ENCODE measurements at places on chromosomes 16 and 17.

GRCh38 chr16:54455030-54455725 is 168.6 kb upstream of the IRX3 start:
- DNase-seq, result no peak

GRCh38 chr16:16004314-16004749 is 54.9 kb downstream of the ABCC1 start:
- DNase-seq, result no peak

GRCh38 chr16:83835586-83836566 is 28.1 kb downstream of the HSBP1 start:
- DNase-seq, result no peak

GRCh38 chr17:50594128-50594823 is 33.8 kb downstream of the CACNA1G start:
- no peak for DNase-seq

DNA sequence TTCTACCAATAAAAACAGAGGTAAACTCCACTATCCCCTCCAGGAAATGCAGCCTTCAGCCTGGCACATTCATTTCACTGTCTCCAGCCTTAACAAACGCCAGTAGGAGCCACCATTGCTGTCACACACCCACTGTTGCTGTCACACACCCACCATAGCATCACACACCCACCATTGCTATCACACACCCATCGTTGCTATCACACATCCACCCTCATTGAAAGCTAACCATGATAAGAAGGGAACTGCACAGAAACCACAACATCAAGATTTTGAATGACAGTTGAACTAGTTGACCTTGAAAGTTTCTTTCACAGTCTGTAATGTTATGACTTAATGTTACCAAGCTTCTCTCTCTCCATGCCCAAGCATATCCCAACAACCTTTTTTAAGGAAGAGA is 38.1 kb downstream of the SHCBP1 start:
- DNase-seq, result no peak

DNA sequence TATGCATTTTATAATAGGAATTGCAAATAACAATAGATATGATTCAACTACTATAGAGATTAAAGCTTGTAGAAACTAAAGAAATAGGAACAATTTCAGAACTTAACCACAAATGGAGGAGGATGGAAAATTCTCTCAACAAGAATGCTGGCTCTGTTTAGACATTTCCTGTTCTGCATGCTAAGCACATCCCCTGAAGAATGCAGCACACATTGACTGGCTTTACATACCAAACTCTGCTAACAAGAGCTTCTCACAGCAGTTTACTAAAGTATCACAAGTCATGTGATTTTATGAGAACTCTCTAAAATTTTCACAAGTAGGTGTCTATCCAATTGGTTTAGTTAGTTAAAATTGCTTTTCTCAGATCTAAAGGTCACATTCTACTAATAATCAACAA is 85.2 kb downstream of the SPAG9 start:
- DNase-seq, result no peak

GRCh38 chr16:46648656-46649055 is 27.5 kb upstream of the SHCBP1 start:
- DNase-seq, result no peak

- peak; percentile 71 for DNase-seq
Observed at GRCh38 chr16:31354394-31355291, at the start of gene ITGAX. ITGAX (plus strand) TSS chr16:31355176; CDS start chr16:31355255, 79 bp downstream.

GRCh38 chr16:84683691-84684591 is 15.9 kb upstream of the USP10 start:
- no peak for DNase-seq

DNA sequence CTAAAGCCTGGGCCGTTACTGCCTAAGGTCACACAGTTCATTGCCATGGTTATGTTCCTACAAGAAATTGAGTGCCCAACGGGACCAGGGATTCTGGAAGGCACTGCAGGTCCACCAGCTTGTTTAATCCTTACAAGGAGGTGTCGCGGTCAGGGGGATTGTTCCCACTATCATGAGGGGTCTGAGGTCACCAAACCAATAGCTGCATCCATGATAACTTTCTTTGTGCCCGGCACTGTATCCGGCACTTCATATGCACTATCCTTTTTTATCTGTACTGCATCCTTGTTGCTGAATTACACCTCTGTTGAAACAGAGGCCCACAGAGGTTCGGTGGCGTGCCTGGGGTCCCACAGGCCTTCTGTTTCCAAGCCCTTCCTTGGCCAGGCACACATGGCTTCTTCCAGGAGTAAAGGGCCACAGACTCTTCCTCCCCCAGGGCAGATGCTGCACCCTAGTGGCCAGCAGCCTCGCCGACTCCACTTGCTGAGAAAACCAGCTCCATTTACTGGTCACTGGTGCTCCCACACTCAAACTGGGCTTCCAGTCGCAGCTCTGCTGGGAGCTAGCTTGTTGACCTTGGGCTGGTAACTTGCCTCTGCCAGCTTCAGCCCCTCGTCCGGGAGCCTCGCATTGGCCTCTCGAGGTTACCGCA is 82.0 kb upstream of the PLCG2 start:
- DNase-seq, result no peak

DNA sequence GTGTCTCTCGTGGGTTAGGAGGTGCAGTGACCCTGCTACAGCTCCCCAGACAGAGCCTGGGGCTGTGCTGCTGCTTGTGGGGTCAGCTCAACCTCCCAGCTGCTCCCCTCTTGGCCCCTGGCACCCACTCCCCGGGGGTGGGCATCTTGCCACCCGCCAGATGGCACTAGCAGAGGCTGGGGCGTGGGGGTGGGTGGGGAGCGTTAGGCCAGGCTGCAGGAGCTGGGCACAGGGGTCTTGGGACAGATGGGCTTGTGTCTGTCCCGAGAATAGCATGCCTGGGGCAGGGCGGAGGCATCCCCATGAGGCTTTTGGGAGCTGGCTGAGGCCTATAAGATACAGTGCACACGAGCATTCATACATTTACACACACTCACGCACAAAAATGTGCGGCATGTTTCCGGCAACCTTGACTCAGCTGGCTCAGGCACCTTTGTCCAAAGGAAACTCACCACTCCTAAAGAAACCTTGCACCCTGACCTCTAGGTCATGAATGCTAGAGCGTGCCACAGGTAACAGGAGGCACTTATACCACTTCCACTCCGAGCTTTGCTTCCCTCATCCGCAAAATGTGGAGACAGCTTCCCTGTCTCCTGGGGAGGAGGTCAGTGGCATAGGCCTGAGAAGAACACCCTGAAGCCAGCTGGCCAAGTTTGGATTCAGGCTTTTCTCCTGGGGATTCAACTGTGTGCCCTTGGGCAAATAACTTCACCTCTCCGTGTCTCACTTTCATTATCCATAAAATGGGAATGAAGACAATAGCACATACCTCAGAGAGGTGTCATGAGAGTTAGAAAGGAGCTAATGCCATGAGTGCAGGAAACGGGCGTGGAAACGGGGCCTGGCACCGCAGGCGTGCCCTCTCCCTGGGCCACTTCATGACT is 78.9 kb upstream of the LHX1 start:
- DNase-seq, result no peak

- no peak for DNase-seq
Observed at GRCh38 chr17:47982091-47982617, 11.2 kb downstream of the CDK5RAP3 start.

- DNase-seq, result no peak
Observed at GRCh38 chr16:3458278-3458851, 14.9 kb downstream of the NAA60 start.

- no peak for DNase-seq
Observed at GRCh38 chr16:22312897-22313781, 15.9 kb downstream of the POLR3E start.

DNA sequence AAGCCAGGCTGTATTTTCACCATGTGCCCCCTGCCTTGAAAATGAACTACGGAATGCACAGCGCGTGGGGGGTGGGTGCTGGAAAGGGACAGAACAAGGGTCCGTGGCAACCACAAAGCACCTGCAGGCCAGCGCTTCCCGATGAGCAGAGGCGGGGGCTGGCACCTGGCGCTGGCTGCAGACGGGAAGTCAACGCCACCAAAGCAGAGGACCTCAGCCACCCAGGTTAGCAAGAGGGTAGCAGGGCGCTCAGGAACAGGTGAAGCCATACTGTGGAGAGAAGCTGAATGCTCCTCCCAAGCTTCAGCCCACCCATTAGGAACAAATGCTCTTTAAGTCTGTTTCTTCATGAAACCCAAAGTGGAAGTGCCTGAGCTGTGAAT is 64.7 kb downstream of the KLHDC4 start:
- DNase-seq, result no peak

DNA sequence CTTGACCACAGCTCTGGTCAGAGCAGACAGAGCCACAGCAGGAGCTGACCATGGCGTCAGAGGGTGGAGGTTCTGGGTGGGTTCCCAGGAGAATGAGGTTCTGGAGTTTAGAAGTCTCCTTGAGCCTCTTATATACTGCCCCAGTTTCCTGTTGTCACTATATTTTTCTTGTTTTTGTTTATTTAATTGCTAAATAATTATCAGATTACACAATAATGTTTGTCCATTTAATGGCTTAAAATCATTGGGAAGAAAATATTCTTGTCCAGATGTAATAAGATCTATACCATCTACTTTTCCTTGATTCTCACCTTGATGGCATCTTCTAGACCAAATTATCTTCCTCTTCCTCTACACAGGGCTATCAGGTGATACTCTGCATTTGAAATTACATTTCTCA is at the start of gene KRTAP4-3:
Gene KRTAP4-3, minus strand, starts transcription at position 101 of the 400 bp plus-strand sequence. Its CDS starts 49 bp downstream, at position 52.
- DNase-seq, result no peak

- no peak for DNase-seq
Observed at GRCh38 chr17:45107293-45108010, 24.9 kb downstream of the PLCD3 start.

GRCh38 chr17:40938981-40939380 is 1.5 kb upstream of the KRT23 start:
- no peak for DNase-seq

GRCh38 chr17:20805751-20806150 is 226.2 kb downstream of the CDRT15L2 start:
- no peak for DNase-seq

DNA sequence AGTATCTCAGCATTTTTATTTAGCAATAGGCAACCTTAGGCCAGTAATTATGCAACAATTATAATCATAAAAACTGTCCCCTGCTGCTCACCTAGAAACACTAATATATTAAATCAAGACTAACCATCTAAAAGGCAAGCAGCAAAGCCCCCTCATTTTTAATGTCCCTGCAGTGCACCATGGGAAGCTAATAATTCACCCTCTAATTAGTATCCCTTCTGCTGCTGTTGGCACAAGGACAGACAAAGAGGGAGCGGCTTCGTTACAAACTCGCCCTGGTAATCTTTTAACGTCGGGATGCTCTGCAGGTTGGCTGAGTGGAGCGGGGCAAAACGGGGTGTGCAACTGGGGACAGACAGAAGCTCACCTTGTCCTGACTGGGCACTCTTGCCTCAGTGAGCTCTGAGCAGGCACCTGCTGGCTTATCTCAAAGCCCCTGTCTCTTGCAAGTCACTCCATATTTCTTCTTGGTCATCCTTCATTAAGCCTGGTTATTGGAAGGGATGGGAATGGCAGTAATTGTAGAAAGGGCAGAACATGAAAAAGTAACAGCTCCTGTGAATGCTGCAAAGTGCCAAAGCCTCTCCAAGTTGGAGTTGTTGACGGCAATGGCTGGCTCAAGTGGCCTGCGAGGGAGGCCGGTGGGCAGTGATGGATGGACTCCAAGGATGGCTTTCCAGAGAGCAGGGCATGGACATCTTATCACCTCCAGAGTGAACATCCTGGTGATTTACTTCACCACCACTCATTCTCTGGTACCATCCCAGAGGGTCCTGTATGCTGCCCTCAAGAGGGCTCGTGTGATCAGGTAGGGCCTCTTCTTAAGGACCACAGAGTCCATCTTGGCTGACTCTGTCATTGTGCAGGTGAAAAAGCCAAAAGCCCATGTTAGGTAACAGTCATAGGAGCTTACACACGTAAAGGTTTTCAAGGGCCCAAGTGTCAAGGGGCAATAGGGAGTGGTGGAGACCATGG is 219.6 kb upstream of the N4BP1 start:
- no peak for DNase-seq

All from stimulated activated CD4-positive, alpha-beta T cell treated with anti-CD3 and anti-CD28 coated beads, Interleukin-1b, Interleukin-23, amount 100 ng/mL, for 24 hours (primary cell).